Epithelial cell of proximal tubule (primary cell): ENCODE measurements at places on chromosomes 5 and 9. TPM values are rescaled to one million over a fixed set of nuclear protein-coding genes. Genes with fewer than 3 reads are reported as not detected.

The LMX1B gene
- total RNA-seq, result 0.07 and 0.52 TPM in 2 replicates

DNA sequence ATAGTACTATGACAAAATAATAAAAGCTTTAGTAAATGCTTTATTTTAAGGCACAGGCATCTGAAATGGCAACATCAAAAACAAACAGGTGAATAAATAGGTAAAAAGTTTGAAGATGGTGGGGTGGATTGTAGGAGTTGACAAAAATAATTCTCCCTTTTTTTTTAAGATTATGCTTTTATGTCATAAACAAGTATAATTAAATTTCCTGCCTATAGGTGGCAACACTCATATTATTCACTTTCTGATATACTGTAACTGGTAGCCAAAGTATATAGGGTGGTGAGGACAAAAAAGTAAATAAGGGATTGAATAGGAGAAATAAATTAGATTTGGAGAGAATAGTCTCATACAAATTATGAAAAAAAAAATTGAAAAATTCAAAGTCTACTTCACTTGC is 120.0 kb upstream of the ACOT12 start:
- no peak for DNase-seq

GRCh38 chr5:123753937-123754891 is 242.2 kb downstream of the CSNK1G3 start:
- no peak for DNase-seq

GRCh38 chr9:93541005-93541404 is 35.4 kb upstream of the PHF2 start:
- no peak for DNase-seq

DNA sequence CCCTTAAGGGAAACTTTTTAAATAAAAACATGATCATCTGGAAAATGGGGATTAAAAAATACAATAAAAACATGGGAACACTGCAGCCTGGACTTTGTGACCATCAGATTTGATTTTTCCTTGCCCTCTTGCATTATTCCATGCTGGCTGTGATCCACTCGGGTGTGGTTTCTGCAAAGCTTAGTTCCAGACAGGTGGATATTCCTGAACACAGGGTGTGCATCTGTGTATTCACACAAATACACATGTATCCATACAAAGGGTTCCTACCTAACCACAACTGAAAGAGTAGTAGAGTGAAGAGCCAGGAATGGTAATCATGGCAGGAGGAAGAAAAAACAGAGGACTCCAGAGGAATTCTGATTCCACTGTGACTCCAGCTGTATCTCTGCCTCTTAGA is 178.2 kb downstream of the PAM start:
- DNase-seq, result no peak

The IL17B gene
- not detected in 2 replicates for total RNA-seq

- no peak for DNase-seq
These were observed 373.8 kb downstream of the NDUFS4 start for GRCh38 chr5:53934151-53934820.

The SPATA31D4 gene
- total RNA-seq, result not detected in 2 replicates

The INSL6 gene
- not detected in 2 replicates for total RNA-seq

The PCDHAC2 gene
- not detected in 2 replicates for total RNA-seq

DNA sequence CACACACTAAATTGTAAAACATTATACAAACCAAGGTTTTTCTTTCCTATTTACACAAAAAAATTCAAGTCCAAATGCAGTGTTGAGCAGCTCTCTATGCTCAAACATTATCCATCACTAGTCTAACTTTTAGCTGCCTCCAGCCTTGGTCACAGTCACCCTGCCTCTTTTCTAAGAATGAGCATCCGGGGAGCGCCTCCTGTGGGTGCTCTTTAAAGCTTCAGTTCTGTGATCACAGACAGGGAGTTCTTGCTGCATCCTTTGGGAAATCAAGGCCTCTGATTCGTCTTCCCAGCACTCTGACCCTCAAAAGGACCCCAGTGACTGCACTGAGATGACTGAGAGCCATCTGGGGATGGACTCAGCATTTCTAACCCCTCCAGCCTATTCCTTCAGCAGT is 289.6 kb downstream of the SEC61B start:
- DNase-seq, result no peak

GRCh38 chr9:117395151-117395650 is 19.7 kb downstream of the ASTN2 start:
- DNase-seq, result no peak

The GDNF gene
- total RNA-seq, result 0.23 TPM in 1 of 2 replicates, not detected in the other

DNA sequence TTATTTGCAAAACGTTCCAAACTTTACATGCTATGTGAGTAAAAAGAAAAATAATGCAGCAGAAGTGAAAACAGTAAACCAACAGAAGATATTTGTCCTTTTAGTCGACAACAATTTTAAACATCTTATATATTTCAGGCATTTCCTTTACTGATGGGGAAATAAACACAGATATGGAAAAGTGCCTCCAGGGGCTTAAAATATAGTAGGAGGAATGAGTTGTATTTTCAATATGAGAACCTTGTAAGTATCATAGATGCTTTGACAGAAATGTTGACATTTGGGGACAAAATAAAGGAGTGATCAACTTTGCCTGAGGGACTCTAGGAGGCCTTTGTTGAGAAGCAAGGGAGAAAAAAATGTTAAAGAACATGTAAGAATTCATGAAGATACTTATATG is 1043.5 kb downstream of the CDH12 start:
- no peak for DNase-seq

DNA sequence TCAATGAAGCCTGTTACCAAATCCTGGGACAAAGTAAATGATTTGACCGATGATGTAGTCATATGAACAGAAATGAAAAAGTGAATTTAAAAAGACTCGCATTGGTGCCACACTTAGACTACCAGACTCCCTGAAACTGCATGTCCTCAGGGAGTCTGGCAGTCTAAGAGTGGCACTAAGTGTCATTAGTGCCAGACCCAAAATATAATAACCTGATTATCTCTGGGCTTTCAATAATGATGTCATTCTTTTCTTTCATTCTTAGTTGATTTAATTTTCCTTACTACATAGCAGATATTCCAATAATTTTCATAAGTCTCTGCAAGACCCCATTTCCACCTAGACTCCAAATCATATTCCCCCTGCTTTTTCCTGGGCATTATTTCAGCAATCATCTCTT is 59.0 kb downstream of the OR2K2 start:
- no peak for DNase-seq

- no peak for DNase-seq
These were observed 8.4 kb upstream of the ACOT12 start for GRCh38 chr5:81402192-81402930.

The IFNA21 gene
- not detected in 2 replicates for total RNA-seq

DNA sequence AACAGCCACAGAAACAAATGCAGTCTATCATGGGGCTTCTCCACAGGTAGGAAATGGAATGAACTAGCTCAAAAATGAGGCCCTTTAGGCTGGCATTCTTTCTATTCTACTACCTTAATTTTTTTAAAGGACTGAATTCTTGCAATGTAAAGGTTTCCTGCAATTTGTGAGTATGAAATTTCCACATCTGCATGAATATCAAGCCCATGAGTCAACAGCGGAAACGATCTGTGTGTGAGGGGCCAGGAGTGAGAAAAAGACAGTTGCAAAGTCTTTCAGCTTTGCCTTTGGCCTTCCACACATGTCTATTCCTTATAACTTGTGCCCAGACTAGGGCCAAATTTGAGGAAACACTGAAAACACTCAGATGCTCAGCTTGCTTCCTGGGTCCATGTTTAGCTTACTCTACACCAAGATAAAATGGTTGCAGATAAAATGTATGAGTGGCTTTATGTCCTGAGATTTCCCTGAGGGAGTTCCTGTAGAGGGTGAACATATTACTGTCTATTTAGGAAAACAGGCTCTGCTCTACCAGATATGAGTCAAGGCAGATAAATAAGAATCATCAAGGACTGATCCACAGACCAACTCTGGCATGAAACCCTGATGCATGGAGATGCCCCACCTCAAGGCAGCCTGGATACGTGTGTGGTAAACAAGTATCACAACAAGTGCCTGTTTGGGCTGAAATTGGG is 46.5 kb downstream of the RETREG1 start:
- DNase-seq, result no peak

The FSTL4 gene
- not detected in 2 replicates for total RNA-seq

The MLANA gene
- not detected in 2 replicates for total RNA-seq

GRCh38 chr5:43638546-43638945 is 35.6 kb downstream of the NNT start:
- no peak for DNase-seq

DNA sequence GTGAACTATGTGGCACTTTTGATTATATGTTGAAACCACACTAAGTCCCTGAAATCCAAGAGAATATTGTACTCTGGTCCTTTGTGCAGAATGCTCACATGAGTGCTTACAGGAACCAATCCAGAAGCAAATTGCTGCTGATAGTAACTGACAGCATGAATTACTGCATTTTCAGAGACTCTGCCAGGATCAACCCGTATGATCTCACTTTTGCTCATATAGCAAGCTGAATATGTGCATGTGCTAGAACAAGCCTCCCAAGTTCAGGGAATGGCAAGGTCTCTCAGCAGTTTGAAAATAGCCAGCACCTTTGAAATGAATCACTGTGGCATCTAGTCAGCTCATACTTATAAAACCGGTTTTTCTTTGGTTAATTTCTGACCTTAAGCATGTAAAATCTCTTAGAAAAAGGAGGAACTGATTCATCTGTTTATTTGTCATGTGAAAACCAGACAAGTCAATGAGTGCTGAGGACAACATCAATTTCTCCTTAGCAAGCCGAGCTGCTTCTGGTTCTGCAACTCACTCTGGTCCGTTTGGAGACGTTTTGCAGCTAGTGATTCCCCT is 215.7 kb upstream of the ELL2 start:
- DNase-seq, result peak; percentile 41

The ASS1 gene
- total RNA-seq, result 6.3 and 9.4 TPM in 2 replicates

GRCh38 chr5:113572716-113573115 is 59.2 kb downstream of the YTHDC2 start:
- no peak for DNase-seq

DNA sequence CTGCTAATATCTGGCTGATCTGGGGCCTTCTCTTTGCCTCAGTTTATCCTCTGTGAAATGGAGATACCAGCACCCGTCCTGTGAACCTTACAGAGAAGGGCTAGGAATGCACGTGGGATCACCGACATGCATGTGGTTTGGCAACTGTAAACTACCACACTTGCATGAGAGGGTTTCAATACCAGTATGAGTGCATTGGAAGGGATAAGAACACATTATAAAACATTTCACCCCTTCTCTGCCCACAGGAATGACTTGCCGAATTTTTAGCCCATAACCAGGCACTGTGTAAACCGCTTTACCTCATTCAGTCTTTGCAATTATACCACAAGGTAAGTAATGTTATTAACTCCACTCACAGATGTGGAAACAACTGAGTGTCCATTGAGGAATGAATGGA is 8.9 kb upstream of the RAB14 start:
- DNase-seq, result no peak

DNA sequence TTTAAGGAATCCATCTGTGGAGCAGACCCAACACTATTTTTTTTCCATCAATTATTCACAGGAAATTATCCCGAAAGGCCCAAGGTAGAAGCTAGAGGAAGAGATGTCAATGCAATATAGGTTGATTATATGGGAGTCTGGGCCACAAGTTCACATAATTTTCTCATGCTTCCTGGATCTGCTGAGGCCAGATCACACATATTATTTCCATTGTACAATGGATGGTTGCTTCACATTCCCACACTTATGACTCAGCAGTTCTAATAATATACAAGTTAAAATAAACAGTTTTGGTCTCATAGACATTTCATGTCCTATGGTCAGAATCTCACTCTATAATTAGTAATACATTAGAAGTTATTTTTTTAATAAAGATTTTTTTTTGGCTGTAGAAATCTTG is 66.0 kb upstream of the PTPRD start:
- no peak for DNase-seq

DNA sequence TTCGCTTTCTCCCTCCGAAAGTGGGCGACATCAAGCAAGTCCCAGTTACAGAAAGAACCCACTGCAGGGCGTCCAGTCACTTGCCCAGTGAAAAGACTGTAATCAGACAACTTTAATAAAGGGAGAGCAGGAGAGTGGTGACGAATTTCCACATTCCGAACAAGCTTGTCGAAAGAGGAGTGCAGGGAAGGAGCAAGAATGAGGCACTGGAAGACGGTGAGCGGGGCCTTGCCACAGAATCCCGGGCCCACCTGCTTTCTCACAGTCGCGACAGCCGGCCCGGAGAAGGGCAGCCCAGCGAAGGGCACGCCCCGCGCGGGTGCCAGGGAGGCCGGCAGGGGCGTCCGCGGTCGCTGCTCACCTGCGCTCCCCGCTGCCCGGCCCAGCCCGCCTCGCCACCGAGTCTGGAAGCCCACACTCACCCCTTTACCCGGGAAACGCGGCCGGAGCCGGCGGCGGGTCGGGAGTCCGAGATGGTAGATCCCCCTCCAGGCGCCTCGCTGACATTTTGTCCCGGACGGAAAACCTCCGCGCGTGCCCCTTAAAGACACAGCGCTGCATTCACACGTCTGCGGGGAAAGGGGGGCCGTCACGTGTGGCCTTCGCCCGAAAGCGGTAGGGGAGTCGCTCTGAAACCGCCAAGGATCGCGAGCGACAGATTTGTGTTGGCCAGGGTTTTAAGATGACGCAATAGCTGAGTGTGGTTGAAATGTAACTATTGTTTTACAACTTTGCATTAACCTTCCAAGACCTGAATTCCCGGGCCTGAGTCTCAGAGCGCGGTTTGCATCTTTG is at the start of gene ZBED3:
Gene ZBED3 (minus strand): TSS at position 597 of the 795 bp plus-strand sequence. CDS start 9,407 bp downstream, outside the sequence.
- peak; percentile 70 for DNase-seq

The LPCAT1 gene
- 88.9 and 105 TPM in 2 replicates for total RNA-seq

- no peak for DNase-seq
These were observed 473.5 kb upstream of the DAP start for GRCh38 chr5:11234501-11234911.

- DNase-seq, result no peak
These were observed 32.2 kb downstream of the PRLR start for GRCh38 chr5:35198075-35198474.

DNA sequence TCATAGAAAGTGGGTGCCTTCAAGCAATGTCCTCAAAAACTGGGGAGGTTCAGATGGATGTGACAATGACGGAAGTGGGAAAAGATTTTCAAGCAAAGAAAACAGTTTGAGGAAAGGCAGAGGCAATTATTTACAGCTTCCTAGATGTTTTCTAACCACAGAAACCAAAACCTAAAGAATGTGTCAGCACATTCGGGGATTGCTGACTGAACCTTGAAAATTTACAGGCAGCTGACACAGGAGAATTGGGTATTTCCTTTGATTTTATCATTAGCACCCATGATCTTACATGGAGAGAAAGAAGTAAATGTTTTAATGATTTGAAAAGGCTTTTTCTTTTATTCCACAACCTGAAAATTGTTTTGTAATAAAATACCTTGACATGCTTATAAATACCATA is 369.0 kb downstream of the ACTL7B start:
- peak; percentile 59 for DNase-seq

GRCh38 chr5:14983666-14984441 is 112.3 kb upstream of the ANKH start:
- DNase-seq, result no peak

- DNase-seq, result no peak
These were observed 19.0 kb downstream of the NEURL1B start for GRCh38 chr5:172659909-172660628.

GRCh38 chr9:136666372-136667213 is 3.9 kb downstream of the EGFL7 start:
- DNase-seq, result no peak

- DNase-seq, result peak; percentile 55
These were observed 14.2 kb upstream of the RALGDS start for GRCh38 chr9:133135146-133135745.

The ECSCR gene
- total RNA-seq, result 0.12 and 0.65 TPM in 2 replicates

The GCNT1 gene
- total RNA-seq, result 7.7 and 9.9 TPM in 2 replicates
